ENCODE measurements at places on chromosomes 12 and 14. TPM values are rescaled to one million over a fixed set of nuclear protein-coding genes. Genes with fewer than 3 reads are reported as not detected.

Gene CFAP54
- not detected for total RNA-seq

Gene BCAT1
- total RNA-seq = 239 TPM

- DNase-seq = no peak
These were observed 16.4 kb upstream of the ANKRD9 start for GRCh38 chr14:102525929-102526497.

Gene NANOG
- total RNA-seq = not detected

- DNase-seq = no peak
These were observed 84.6 kb downstream of the KSR2 start for GRCh38 chr12:117884161-117884560.

- DNase-seq = no peak
These were observed 164.1 kb downstream of the KITLG start for GRCh38 chr12:88416155-88416554.

DNA sequence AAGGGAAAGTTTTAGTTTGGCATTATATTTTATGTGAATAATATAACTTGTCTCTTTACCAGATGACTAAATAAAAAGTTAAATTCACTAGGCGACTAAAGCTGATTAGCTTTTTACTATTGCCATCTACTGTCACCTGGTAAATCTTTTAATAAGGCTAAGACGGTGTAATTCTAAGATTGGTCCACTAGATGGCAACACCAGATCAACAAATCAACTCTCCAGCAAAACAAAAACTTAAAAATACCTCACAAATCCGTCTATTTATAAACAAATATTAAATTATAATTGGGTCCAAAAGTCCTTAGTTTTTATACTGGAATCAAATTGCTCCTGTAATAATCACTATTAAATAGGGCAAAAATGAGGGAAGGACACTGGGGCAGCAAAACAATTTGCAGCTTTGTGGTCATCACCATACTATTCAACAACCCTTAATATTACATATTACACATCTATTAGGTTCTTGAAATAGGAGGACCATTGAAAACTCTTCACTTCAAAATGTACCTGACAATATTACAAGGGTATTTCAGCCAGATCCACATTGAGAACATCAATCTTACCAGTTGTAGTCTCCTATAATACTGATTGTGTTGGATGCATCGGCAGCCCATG, 47.9 kb downstream of the GALC start:
- no peak for DNase-seq

DNA sequence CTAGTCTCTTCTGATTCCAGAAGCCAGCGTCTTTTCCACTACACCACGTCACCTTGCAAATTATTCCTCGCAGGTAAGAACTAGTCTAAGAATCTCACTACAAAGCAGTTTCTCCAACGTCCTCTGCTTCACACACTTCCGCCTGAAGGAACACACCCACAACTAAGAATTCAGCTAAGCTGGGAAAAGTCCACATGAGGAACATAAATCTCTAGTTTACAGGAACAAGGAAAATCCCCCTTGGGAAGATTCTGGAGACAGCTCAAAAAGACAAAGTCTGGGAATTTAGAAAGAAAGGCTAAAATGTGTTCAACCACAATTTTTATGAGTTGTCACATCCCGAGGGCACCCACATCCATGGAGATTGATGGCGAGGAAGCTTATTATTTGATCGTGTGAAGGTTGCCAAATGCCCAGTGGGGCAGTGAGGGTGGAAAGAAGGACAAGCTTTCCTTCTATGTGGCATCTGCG, 780.2 kb upstream of the TBX3 start:
- DNase-seq = no peak
